ENCODE measurements at places on chromosomes 12 and 14. TPM values are rescaled to one million over a fixed set of nuclear protein-coding genes. Genes with fewer than 3 reads are reported as not detected.

Gene YLPM1
- 18.2 TPM for total RNA-seq

Gene P2RX7
- total RNA-seq: 1.8 TPM

Gene NOXRED1
- total RNA-seq: 0.26 TPM

Gene TBX5
- not detected for total RNA-seq

Gene OTOGL
- total RNA-seq: 0.35 TPM

Gene MUCL1
- total RNA-seq: not detected

Gene LRRC43
- total RNA-seq: 0.12 TPM

DNA sequence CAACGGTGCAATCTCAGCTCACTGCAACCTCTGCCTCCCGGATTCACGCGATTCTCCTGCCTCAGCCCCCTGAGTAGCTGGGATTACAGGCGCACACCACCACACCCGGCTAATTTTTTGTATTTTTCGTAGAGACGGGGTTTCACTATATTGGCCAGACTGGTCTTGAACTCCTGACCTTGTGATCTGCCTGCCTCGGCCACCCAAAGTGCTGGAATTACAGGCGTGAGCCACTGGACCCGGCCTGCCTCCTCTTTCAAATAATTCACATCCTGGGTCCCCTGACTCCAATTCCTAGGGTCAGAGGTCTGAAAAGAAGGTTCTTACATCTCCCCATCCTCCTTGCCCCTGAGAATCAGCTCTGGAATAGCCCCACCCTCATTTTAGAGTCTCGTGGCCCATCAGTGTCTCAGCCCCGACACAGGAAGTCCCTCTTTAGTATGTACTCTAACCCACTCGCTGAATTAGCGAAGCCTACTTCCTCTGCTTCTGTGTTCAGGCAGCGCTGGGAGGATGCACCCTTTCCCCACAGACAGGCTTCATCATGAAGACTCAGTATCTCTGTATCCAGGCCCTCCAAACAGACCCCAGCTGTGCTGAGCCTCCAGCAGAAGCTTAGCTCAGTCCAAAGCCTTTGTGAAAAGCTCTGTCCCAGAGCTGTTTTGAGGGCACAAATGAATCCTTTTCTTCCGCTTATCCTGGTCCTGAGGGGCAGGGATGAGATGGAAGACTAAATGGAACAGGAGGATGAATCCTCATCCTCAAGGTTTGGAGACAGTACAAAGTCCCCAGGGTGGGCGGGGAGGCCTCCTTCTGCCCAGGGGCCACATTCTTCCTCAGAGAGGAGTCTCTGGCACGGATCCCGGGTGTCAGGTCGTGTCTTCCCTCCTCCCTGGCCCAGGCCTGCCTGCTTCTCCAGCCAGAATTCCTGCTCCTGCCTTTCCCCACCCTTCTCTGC lies 3.5 kb downstream of the LPAR5 start:
- H3K27ac ChIP-seq: peak overlapping the region; percentile 30
- H3K4me1 ChIP-seq: no peaks in the 10 kb centered on the region
- H3K27me3 ChIP-seq: no peaks in the 10 kb centered on the region
- H3K36me3 ChIP-seq: no peaks in the 10 kb centered on the region
- no peak for DNase-seq

DNA sequence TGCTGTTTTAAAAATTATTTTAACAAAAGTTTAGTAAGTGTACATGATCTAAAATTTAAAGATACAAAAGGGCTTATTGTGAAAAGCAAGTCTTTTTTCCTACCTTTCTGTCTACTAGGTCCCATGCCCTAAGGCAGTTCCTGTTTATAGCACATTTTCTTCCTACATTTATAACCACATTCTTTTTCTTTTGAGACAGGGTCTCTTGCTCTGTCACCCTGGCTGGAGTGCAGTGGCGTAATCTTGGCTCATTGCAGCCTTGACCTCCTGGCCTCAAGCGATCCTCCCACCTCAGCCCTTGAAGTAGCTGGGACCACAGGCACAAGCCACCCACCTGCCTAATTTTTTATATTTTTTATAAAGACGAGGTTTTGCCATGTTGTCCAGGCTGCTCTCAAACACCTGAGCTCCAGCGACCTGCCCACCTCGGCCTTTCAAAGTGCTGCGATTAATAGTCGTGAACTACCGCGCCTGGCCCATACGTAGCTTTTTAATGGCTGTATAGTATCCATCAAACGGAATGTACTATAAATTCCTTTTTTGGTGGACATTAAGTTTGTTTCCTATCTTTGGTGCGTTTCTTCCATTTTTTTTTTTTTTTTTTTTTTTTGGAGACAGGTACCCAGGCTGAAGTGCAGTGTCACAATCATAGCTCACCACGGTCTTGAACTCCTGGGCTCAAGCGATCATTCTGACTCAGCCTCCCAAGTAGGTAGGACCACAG lies 20.9 kb downstream of the FRS2 start:
- H3K27me3 ChIP-seq: no peaks in the 10 kb centered on the region
- no peak overlapping the region for H3K4me3 ChIP-seq
- no peaks in the 10 kb centered on the region for H3K4me1 ChIP-seq
- no peak overlapping the region for H3K27ac ChIP-seq
- H3K36me3 ChIP-seq: no peaks in the 10 kb centered on the region

DNA sequence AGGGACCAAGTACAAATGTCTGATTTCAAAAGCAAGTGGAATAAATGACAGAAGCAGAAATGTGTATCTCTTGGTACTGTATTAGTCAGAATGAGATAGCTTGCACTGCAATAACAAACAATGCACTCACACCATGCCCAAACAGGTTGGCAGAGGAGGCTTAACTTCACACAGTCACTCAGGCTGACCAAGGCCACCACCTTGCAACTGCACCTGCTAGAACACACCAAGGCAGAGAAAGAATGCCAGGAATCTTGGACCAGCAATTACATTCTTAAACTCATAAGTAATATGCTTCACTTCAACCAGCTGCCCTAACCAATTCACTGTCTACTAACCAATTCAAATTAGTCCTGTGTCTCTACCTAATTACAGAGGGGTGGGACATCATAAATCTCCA lies 378.3 kb downstream of the BCL11B start:
- H3K4me3 ChIP-seq: no peak overlapping the region
- H3K27ac ChIP-seq: no peak overlapping the region
- no peak for DNase-seq
- H3K36me3 ChIP-seq: no peaks in the 10 kb centered on the region

GRCh38 chr12:124601706-124602105 lies 34.3 kb upstream of the NCOR2 start:
- no peaks in the 10 kb centered on the region for H3K4me1 ChIP-seq
- no peak overlapping the region for H3K27ac ChIP-seq
- no peaks in the 10 kb centered on the region for H3K36me3 ChIP-seq
- H3K4me3 ChIP-seq: no peak overlapping the region
- H3K27me3 ChIP-seq: no peaks in the 10 kb centered on the region

GRCh38 chr12:41992022-41992421 lies 152.7 kb downstream of the GXYLT1 start:
- H3K27me3 ChIP-seq: no peaks in the 10 kb centered on the region
- no peak overlapping the region for H3K4me3 ChIP-seq
- H3K27ac ChIP-seq: no peak overlapping the region
- H3K36me3 ChIP-seq: no peaks in the 10 kb centered on the region

GRCh38 chr14:32134448-32135097 lies 57.5 kb downstream of the ARHGAP5 start:
- H3K4me3 ChIP-seq: no peak overlapping the region
- no peak overlapping the region for H3K27ac ChIP-seq
- no peaks in the 10 kb centered on the region for H3K36me3 ChIP-seq
- no peaks in the 10 kb centered on the region for H3K4me1 ChIP-seq
- no peak for DNase-seq

DNA sequence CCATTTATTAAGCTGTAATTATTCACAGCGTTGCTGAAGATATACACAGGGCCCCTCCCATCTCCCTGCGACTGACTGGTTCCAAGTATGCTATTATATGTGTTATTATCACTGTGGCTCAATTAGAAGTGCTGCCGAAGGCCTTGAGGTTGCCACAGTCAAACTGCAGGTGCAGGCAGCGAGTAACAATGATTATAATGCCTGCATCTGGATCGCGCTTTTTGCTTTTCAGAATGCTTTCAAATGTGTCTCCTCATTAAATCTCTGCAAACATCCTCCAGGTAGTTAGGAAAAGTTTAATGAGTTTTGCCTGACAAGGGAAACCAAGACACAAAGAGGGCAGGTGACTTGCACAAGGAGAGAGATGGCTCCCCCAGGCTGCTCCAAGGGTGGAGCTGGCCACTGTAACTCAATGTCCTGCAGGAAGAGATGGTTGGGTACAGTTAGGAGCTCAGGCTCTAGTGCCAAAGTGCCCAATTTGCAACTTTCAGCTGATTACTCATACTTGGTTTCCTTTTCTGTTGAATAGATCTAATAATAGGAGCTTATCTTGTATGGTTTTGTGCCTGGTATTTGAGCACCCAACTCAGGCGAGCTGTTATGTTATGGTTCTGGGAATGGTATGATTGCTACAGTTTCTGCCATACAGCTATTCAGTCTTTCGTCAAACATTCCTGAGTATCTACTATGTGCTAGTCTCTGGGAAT lies 1.7 kb upstream of the SYNE3 start:
- no peak overlapping the region for H3K4me3 ChIP-seq
- no peaks in the 10 kb centered on the region for H3K36me3 ChIP-seq
- no peak for DNase-seq
- H3K4me1 ChIP-seq: peaks cover under 1% of the 10 kb centered on the region
- no peaks in the 10 kb centered on the region for H3K27me3 ChIP-seq

DNA sequence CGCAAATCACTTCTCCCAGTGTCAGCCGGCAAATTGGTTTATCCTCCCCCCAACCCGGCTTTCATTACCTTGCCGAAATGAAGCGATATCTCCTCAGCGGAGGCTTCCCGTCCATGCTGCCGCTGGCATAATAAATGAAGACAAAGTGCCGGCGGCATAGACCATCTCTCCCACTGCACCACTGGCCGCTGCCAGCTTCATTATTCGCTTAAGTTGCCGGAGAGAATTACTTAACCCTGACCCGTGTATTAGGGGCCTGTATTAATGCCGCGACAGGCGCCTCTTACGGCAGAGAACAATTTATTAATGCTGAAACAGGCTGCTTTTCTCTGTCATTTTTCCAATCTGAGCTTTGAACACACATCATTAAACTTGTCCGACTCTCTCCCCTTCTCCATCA lies 17.5 kb upstream of the GPATCH2L start:
- H3K27me3 ChIP-seq: no peaks in the 10 kb centered on the region

- DNase-seq: no peak
- H3K4me3 ChIP-seq: no peak overlapping the region
- no peak overlapping the region for H3K27ac ChIP-seq
- H3K36me3 ChIP-seq: no peaks in the 10 kb centered on the region
These were observed 442.9 kb upstream of the ATP2B1 start for GRCh38 chr12:90151491-90152015.

GRCh38 chr14:37622231-37622923 lies 26.9 kb downstream of the TTC6 start:
- H3K36me3 ChIP-seq: no peaks in the 10 kb centered on the region
- H3K4me3 ChIP-seq: no peak overlapping the region
- H3K27ac ChIP-seq: no peak overlapping the region
- no peaks in the 10 kb centered on the region for H3K4me1 ChIP-seq
- no peaks in the 10 kb centered on the region for H3K27me3 ChIP-seq

DNA sequence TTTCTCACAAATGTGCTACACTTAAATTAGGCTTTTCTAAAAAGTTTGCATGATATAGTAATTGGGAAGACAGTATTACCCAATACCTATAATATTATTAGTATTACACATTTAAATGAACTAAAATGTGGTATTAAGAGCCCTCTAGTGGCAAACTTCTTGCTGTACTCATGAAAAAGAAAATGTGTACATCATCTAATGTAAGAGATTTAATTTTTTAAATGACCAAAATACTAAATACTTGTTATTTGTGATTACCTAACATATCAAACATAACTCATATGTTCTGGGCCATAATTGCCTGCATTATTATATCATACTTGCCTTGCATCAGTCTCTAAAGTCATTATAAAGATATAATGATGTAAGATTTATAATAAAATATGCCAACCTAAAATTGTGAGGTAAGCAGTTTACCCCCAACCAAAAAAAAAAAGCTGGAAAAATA lies 64.2 kb downstream of the DNAI7 start:
- no peaks in the 10 kb centered on the region for H3K27me3 ChIP-seq
- H3K4me1 ChIP-seq: no peaks in the 10 kb centered on the region
- no peak overlapping the region for H3K27ac ChIP-seq
- no peaks in the 10 kb centered on the region for H3K36me3 ChIP-seq
- H3K4me3 ChIP-seq: no peak overlapping the region

DNA sequence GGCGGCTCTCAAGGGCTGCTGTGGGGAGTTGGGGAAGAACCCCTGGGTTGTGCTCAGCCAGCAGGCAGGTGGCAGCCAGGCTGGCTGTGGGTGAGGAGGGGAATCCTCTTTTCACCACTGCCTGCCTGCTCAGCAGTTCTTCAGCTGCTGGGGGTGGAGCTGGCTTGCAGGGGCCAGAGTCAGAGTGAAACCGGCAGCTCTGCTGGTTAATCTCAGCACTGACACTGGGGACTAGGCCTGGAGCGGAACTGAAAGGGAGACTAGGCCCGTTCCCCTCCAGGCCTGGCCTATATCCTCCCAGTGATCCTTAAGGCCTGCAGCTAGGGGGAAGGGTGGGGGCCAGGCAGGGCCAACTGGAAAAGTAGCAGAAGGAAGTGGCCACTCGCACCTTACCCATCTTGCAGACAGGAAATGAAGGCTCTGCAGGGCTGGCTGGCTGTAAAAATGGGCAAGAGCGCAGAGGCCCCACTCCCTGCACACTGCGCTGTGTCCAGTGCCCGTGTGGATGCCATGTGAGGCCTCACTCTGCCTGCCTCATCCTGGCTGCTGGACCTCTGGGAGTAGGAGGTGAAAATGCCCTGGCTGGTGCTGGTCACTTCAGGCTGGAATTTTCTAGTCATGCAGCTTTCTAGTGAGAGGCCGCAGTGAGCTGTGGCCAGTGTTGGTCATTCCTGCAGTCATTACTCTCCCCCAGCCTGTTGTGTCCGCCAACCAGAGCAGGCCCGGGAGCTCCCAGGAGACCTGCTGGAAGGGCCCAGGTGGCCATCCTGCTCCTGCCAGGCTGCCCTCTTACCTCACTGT lies 39.4 kb downstream of the SH2B3 start:
- H3K36me3 ChIP-seq: no peaks in the 10 kb centered on the region
- DNase-seq: no peak
- no peak overlapping the region for H3K4me3 ChIP-seq
- peak overlapping the region; percentile 66 for H3K27ac ChIP-seq
- H3K27me3 ChIP-seq: no peaks in the 10 kb centered on the region

- no peaks in the 10 kb centered on the region for H3K36me3 ChIP-seq
- no peaks in the 10 kb centered on the region for H3K4me1 ChIP-seq
- no peak overlapping the region for H3K4me3 ChIP-seq
- H3K27me3 ChIP-seq: no peaks in the 10 kb centered on the region
- H3K27ac ChIP-seq: no peak overlapping the region
These were observed 51.1 kb downstream of the MIS18BP1 start for GRCh38 chr14:45201905-45202304.

DNA sequence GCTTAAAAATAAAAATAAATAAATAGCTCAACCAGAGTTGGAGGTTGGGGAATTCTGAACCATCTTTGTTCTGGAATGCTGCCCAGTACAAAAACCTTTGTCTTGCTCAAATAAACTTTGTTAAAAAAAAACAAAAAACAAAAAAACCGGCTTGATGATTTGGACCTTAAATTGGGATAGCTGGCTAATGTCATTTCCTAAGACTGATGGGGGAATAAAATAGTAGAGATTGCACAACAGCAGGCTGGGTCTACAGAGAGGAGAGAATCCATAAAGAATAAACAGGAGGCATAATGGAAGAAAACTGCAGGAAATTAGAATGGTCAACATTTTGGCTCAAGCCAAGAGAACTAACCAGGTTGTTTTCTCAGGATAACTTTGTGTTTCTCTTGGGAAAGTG lies 370.9 kb downstream of the AEBP2 start:
- DNase-seq: no peak
- no peaks in the 10 kb centered on the region for H3K4me1 ChIP-seq
- no peaks in the 10 kb centered on the region for H3K27me3 ChIP-seq

GRCh38 chr12:92421042-92421441 lies 275.4 kb upstream of the BTG1 start:
- H3K4me1 ChIP-seq: peaks cover 5% of the 10 kb centered on the region
- H3K36me3 ChIP-seq: no peaks in the 10 kb centered on the region
- no peak overlapping the region for H3K27ac ChIP-seq
- H3K27me3 ChIP-seq: no peaks in the 10 kb centered on the region
- no peak for DNase-seq

Measured in pancreas (tissue), 10 donors.